ENCODE measurements at places on chromosomes 3 and 15.

GRCh38 chr15:41048397-41048796, 67.7 kb downstream of the INO80 start:
- no peak for DNase-seq

- DNase-seq: no peak
Observed at GRCh38 chr15:91127236-91127955, 27.3 kb downstream of the SV2B start.

GRCh38 chr15:80191198-80191597, 38.4 kb downstream of the FAH start:
- no peak for DNase-seq

- no peak for DNase-seq
Observed at GRCh38 chr15:67089217-67090193, 24.1 kb downstream of the SMAD3 start.

- DNase-seq: no peak
Observed at GRCh38 chr15:99474909-99475753, 90.7 kb upstream of the MEF2A start.

DNA sequence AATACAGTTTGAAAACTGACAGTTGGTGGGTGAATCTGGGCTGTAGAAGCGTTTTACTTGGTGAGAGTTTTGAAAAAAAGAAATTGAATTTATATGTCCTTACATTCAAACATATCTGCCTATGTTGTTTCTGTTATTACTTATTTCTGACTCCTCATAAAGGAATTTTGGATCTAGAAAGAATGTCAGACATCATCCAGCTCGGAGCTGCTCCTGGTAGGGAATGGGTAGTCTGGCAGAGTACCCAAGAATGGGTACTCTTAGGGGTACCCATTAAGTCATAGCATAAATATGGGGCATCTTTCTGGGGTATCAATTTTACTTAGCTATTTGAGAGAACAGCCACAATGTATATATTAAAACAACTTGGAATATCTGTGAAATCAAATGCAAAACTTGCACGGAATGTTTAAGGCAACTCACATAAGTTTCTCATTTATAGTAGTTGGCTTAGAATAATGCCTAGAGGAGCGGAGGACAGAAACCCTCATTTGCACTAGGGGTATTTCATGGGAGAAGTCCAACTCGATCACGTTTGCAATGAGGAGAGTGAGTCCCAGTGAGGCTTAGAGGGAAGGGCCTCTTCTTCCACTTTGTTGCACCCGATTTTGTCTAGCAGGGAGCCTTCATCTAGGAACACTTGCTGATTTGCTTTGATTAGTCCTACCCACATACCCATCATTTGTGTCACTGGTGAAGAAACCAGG, 2.4 kb upstream of the LARP6 start:
- DNase-seq: no peak

DNA sequence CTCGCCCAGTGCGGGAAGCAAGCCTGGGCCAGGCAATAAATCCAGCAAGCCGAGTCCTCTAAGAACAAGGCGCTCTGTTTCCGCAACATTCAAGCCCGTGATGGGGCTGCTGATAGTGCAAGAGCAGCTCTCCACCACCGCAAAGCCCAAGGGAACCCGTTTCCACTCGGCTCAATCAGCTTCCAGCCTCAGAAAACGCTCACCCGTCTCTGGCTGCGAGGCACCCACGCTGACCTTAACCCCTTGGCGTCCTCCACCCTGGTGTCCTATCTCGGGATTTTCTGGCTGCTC, 17.8 kb downstream of the SPATA12 start:
- DNase-seq: peak; percentile 66

DNA sequence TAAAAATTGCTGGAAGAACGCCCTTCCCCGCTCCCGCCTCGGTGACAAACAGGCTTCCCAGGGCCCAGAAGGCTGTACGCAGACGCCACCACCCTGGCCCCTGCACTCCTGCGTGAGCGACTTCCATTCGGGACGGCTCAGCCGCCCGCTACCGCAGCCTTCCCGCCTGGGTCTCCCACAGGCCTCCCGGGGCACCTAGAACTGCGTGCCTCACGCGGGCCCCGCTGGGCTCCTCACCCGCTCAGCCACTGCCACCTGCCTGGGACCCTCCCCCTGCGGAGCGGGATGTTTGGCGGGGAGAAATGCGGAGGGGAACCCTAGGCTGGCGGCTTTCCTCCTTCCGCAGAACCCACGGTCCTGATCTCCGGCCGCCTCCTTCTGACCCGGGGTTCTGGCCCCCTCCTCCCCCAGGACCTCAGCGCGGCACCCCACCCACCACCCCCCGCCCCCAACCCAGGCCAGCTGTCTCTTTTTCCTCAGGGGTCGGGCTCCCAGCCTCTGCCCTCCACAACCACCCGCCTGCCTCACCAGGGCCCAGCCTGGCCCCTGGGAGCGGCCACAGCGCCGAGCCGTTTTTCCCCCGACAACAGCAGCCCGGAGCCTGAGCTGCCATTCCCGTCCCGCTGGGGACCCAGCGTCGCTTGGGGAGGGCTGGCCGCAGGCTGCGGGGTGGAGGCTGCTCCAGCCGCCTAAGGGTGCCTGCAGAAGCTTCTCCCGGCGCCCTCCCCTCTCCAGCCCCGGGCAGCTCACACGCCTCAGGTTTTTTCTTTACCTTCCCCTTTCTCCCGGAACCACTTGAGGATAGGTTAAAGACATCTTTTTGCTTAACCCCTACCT, 27.6 kb upstream of the RAB7A start:
- DNase-seq: no peak

DNA sequence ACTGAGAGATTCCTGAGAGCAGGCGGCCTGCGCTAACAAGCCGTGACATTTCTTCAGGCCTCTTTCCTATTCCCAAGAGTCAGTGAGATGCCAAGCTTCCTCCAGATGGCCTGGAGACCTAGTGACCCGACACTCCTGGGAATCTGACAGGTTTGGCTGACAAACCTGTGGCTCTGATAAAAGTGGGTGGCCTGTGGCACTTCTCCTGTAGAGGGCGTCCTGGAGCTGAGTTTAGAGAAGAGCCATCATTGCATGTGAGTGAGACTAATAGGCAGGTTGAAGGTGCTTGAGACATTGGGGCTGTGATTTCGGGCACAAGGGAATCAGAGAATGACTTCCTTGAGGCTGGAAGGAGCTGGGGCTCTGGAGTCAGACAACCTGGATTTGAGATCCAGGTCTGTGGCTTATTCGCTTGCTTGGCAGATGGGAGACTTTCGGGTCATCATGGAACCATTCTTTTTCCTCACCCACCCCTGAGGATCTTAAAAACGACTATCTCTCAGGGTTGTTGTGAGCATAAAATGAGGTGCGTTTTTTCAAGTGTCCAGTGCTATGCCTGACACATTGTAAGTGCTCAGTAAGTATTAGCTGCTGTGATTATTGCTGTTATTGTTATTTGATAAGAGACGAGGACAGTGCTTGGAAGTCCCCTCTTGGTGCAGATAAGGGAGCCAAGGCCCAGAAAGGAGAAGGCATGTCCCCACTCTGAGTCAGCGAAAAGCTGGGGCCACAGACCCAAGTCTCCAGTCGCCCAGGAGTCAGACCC, 77.2 kb downstream of the SCN10A start:
- DNase-seq: peak; percentile 13

- DNase-seq: no peak
Observed at GRCh38 chr3:17847156-17847555, 104.7 kb upstream of the TBC1D5 start.

DNA sequence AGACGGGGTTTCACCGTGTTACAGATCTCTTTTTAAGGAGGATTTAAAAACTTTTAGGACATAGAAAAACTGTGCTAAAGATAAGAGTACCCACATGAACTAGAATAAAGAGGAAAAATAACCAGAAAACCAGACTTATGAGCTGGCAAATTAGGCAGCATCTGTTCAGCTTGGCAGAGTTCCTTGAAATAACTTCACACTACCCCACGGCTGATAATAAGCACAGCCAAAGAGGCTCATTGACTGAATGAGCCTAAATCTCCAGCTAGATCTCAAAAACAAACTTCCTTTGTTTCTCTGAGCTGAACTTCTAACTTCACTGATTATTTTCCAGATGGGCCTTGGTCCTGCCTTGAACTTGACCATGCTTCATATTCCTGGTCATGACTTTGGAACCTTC, 26.7 kb upstream of the PIK3R4 start:
- DNase-seq: no peak

DNA sequence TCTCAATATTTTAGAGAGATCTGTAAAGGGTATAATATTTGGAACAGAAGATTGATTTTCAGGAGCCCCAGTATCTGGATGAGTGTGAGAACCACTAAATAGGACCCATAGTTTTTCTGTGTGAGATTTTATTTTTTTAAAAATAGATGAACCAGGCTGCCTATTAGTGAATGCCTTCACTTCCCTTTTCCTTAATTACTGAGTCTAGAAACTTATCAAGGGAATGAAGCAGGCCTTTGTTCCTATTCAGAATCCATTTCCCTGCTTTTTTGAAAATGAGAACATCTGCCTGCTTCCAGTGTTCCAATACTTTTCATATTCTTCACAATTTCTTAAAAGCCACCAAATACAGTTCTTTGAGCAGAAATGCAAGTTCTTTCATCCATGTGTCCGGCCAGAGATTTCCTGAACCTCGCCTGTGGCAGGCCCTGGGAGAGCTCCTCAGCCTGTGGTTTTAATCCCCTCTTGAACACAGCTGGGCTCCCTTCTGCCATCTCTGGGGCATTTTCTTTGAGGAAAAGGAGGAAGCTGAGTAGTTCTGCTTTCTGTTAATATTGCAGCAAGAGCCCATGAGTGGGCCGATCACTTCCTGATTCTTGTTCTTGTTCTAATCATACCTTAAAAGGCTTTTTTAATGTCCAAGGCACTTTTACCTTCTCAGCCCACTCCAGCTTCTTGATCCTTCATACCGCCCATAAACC, 4.7 kb downstream of the EHD4 start:
- DNase-seq: no peak

DNA sequence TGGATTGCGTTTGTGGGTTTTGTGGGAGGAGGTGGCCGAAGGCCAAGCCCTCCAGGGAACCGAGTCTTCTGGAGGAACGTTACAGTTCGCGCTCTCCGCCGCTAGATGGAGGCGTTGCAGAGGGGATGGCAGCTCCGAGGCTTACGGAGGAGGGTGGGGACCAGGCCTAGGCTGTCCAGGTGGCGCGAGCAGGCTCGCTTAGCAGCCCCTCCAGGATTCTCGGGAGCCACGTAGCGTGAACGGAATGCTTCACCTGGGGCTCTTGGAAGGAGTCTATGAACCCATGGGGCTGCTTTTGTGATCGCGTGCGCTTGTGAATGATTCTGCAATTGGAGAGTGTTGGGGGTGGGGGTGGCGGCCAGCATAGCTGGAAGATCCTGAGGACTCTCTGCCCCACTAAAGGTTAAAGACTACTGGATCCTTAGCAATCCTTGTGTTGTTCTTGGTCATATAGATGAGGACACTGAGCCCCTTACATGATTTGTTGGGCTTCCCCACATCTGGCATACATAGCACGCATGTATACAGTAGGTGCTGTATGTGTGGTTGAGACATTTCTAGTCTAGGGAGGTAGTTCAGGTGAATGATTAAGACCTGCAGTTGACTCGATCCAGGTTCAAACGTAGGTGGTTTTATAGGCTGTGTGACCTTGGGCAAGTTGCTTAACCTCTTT, 25.7 kb downstream of the FAM3D start:
- peak; percentile 32 for DNase-seq

- DNase-seq: no peak
Observed at GRCh38 chr15:96431786-96432185, 101.3 kb downstream of the NR2F2 start.

DNA sequence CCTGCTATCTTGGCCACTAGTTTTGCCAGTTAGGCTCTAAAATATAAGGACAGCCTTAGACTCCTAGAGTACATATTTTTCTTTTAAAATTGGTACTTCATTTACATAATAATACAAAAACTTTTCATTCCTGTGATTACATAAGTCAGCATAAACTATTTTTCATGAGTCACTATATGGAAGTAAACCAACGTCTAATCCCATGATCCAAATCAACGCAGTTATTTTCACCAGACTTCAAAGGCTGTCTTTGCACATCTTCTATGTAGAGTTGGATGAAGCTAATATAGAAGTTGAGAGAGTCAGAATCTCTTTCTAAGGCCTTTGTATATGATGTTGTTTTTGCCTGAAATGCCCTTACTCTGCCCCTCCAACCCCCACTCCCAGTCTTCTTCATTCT, 7.6 kb upstream of the MFSD1 start:
- no peak for DNase-seq

Measured in stromal cell of bone marrow (primary cell).